ENCODE measurements at places on chromosomes 16 and 17. TPM values are rescaled to one million over a fixed set of nuclear protein-coding genes. Genes with fewer than 3 reads are reported as not detected.

The KCNJ18 gene
- not detected for total RNA-seq

The GCSH gene
- 74.0 TPM for total RNA-seq

The KCNAB3 gene
- 1.3 TPM for total RNA-seq

The LHX1 gene
- not detected for total RNA-seq

The TRPV2 gene
- total RNA-seq = 3.1 TPM

The KCNH4 gene
- total RNA-seq = not detected

The DNAH9 gene
- 0.20 TPM for total RNA-seq

The ARHGAP23 gene
- total RNA-seq = 3.3 TPM

The KRT24 gene
- total RNA-seq = not detected

The TMEM100 gene
- 7.0 TPM for total RNA-seq

The PRAC1 gene
- not detected for total RNA-seq

The PPP1R1B gene
- 0.60 TPM for total RNA-seq

The CD300A gene
- total RNA-seq = 3.8 TPM

The C17orf100 gene
- total RNA-seq = 1.9 TPM

The DLX4 gene
- not detected for total RNA-seq

The DPEP3 gene
- total RNA-seq = not detected

The BIRC5 gene
- 0.88 TPM for total RNA-seq

The OR2C1 gene
- total RNA-seq = not detected

The SGSH gene
- total RNA-seq = 25.6 TPM

The HBA1 gene
- total RNA-seq = 112 TPM

The TOX3 gene
- total RNA-seq = 1.3 TPM

The KRT25 gene
- not detected for total RNA-seq
